Stimulated activated CD8-positive, alpha-beta memory T cell treated with anti-CD3 and anti-CD28 coated beads, Interleukin-4, amount 100 ng/mL, for 1 hour (primary cell): ENCODE measurements at places on chromosomes 5 and 9.

DNA sequence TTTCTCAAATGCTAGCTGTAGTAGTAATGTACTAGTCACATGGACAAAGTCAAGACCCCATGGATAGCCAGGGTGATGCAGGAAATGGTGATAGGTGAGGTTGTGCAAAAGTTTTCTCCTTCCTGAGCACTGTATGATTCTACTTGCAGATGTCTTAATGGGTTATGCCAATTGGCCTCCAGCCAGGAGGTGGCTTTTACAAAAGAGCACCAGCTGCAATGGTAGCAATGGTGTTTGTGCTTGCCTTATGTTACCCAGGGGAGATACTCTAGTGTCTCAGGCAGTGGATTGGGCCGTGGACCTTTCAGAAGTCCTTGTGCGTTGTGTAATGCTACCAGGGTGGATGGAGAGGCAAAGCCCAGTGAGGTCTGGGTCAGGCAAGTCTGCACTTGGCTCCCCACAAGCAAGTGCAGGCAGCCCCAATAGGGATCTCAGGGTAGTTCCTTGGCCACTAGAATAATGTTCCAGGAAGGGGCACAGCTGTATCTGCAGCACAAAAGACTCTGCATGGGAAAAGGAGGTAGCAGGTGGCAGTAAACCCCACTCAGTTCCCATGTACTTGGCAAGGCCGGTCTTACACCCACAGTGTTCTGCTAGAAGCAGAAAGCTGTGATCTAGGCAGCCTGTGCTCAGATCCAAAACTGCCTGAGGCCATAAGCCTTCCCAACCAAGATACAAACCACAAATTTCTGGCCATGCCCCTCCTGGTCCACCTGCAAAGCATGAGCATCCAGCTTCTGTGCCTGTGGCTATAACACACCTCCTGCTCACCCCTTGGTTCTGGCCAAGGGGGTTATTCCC lies 46.4 kb upstream of the EDIL3 start:
- DNase-seq = no peak

DNA sequence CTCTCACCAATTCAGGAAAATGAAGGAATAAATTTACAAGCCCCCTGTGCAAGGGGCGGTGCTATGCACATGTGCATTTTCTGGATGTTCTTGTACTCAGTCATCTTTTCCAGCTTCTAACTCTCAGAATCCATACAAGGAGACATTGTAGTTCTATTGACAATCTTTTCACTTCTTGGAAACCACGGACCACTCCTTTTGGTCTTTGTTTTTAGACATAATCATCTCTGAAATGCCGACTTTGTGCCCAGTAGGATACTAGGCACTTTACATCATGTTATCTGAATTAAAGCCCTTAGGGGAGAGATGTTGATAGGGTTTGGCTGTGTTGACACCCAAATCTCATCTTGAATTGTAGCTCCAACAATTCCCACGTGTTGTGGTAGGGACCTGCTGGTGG lies 322.6 kb upstream of the WWC1 start:
- no peak for DNase-seq

GRCh38 chr5:54275361-54275760 lies 35.0 kb downstream of the ARL15 start:
- no peak for DNase-seq

DNA sequence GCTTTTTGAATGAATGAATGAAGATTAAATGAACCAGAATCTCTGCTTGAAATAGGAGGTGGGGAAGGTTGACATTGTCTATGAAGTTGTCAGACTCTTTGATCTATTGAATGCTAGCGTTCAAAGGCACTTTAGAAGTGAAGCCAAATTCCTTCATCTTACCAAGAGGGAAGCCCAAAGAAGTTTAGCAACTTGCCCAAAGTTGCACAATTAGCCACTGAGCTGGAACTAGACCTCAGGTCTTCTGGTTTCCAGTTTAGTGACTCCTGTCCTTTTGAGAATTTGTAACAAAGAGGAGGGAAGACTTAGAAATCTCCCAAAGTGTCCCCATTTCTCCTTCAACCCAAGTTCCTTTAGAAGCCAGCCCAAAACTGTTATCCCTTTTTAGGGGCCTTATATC lies 20.7 kb upstream of the SLC1A3 start:
- DNase-seq = no peak

GRCh38 chr5:675111-675870 lies 17.9 kb downstream of the TPPP start:
- DNase-seq = no peak

DNA sequence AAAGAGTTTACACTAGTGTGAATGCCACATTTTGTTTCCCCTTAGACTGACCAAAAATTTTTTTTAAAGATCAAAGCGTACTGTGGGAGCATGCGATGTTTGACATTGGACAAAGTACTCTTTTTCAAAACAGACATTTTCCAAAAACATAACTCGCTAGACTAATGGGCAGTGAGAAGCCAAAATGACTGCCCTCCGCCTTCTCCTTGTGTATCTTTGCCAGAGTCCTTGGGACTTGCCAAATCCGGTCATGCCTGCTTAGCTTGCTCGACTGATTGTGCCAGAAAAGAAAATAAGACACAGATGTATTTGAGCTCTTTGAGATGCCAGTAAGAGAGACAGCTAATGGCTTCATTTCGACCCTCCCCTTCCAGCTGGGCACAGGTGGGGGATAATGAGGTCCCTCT lies 157.5 kb downstream of the MAPKAP1 start:
- DNase-seq = no peak

DNA sequence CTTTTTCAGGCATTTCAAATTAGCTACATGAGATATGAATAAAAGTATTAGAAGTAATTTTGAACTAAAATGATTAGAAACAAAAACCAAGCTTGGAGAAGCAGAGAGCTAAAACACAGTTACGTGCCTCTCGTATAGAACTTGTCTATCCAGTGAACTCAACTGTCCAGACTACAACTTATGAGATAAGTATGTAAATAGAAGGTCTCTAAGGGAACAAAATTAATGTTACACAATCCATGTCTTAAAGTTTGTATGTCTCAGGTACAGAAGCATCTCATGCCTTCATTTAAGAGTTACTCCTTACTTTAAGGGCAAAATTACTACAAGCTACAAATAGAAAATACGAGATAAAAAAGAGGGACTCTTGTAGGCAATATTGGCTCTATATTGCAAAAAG lies 316.8 kb downstream of the CETN3 start:
- DNase-seq = no peak

DNA sequence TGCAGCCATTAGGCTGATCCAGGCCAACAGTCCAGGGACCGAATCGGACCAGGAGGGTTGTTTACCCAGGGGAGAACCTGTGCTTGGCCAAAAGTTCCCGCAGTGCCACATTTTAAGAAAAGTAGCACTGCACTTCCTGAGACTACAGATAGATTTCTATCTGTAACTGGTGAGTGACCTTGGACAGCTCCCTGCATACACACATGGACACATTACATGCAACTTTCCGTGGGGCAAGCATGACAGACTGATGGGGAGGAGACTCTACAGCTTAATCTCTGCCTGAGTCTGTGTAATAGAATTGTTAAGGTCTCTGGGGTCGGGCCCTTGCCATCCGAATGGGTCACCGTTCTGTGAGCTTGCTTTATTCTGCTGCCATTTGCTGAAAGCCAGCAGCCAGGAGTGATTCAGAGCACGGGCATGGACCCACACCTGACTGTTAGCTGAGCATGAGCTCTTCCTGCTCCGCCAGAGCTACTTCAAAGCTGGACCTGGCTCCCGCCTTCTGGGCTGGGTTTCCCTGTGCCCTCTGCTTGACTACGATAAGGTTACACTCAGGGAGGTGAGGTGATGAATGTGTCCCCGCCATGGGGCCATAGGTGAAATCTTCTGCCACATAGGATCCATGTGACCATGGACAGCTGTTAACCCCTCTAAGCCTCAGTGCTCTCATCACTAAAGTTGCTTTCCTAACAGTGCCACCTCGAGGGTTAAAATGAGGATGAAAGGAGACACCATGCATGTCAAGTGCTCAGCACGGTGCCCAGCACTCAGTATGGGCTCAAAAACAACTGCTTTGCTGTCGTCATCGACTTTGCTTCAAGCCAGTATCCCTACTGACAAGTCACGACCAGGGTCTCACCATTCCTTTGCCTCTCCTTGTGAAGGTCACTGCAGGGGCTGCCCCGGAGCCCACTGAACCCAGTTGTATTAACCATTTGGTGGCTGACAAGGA lies 200.0 kb downstream of the MELK start:
- DNase-seq = no peak

- no peak for DNase-seq
These were observed 307.6 kb downstream of the ARL15 start for GRCh38 chr5:54002779-54003178.

GRCh38 chr9:123691765-123692303 lies 238.1 kb downstream of the DENND1A start:
- DNase-seq = no peak

DNA sequence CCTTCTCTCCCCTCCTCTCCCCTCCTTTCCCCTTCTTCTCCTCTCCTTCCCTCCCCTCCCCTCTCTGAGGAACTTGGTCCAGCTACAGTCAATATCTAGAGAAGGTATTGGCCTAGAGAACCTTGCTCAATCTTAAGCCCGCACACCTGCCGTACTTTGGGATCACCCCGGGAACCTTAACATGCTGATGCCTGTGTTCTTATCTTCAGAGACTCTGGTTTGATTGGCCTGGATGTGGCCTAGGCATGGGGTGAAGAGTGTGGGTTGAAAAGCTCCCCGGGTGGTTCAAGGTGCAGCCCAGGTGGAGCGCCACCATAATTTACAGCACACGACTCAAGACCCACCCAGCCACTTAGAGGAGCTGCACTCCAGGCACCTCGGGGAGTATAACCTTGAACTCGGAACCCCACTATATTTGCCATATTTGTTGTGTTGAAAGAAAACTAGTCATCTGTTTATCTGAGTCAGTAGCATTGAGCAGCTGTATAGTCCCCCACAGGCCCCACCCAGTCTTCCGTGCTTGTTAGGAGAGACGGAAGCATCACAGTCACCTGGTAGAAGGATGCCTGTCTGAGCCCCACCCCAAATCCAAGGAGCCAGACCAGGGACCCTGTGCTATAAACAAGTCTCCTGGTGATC lies 14.4 kb upstream of the PHF19 start:
- no peak for DNase-seq

- no peak for DNase-seq
These were observed 480.3 kb upstream of the SEMA6A start for GRCh38 chr5:117054911-117055310.

- no peak for DNase-seq
These were observed 123.5 kb upstream of the TARS1 start for GRCh38 chr5:33317271-33317670.

DNA sequence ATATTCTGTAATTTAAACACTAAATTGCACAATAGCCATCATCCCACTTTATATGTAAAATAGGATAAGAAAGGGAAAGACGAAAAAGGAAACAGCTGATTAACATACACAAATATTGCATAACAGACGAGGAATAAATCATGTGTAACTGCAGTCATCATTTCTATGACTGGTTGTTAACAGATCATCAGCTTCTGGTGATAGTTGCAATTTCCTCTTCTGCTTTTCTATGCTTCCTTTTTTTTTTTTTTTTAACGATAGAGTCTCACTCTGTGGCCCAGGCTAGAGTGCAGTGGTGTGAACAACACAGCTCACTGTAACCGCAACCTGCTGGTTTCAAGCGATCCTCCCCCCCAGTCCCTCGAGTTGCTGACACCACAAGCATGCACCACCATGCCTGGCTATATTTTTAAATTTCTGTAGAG lies 22.5 kb upstream of the JAKMIP2 start:
- DNase-seq = no peak

- no peak for DNase-seq
These were observed 11.1 kb downstream of the CNTFR start for GRCh38 chr9:34578241-34579103.

GRCh38 chr5:94260096-94260495 lies 358.3 kb downstream of the KIAA0825 start:
- DNase-seq = no peak

DNA sequence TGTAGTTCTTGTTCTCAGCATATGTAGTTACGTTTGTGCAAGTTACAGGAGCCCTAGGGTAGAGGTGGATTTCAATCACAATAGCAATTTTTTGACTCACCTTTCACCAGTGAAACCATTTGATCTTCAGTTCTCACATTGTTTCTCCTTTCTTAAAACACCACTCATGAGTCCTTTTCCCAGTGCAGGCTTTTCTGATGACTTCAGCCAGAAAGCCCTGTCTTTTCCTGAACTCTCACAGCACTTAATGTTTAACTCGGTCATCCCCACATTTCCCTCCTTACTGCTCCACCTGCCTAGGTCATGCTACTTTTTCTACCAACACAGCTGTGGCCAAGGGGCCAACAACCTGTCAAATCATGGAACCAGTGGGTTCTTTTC lies 37.9 kb downstream of the ARHGEF28 start:
- DNase-seq = no peak

GRCh38 chr9:94872891-94873511 lies 146.5 kb downstream of the AOPEP start:
- no peak for DNase-seq

GRCh38 chr9:87531370-87532295 lies 34.0 kb downstream of the DAPK1 start:
- DNase-seq = no peak

DNA sequence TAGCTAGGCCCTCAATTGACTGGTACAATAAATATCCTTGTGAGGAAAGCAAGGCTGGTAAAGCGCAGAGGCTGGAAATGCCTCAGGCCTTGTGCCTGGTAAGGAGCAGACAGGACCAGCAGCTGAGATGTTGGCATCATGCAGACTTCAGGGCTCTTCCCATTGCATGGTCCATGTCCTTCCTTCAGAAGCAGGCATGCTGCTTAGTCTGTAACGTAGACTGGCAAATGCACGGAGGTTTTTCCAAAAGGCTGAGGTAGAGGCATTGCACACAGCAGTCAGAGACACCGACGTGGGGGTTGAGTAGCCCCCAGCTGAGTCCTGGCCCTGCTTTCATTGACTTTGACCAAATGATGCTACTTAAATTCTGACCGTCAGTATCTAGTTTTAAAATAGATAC lies 87.1 kb downstream of the ADRB2 start:
- DNase-seq = no peak

GRCh38 chr9:75139201-75139600 lies 50.9 kb downstream of the OSTF1 start:
- DNase-seq = no peak

DNA sequence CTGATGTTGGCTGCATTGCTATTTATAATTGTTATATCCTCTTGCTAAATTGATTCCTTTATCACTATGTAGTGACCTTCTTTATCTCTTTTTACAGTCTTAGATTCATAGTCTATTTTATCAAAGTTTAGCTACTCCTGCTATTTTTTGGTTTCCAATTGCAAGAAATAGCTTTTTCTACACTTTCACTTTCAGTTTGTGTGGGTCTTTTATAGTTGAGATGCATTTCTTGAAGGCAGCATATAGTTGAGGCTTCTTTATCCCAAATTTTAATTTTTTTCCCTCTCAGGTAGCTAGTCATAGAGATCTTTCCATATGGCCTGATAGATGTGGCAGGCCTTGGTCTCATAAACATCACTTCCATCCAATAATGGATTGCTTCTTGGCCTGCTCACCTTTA lies 228.5 kb downstream of the COMMD10 start:
- DNase-seq = no peak

DNA sequence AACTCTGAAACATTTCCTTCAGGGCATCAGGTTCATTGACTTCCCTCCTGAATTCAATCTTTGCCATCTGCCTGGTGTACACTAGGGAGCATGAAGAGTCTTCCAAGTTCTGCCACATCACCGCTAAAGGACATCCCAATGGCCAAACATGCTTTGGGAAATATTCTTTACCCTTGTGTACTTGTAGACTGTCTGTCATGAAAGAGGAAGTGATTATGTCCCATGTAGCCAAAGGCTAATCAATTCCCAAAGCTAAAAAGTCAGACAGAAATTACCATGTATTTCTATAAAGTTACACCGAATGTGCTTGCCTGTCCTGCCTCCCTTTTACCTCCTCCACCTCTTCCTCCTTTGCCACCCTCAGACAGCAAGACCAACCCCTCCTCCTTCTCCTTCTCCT lies 28.9 kb upstream of the RECK start:
- DNase-seq = no peak

GRCh38 chr5:119338326-119338946 lies 17.4 kb upstream of the TNFAIP8 start:
- DNase-seq = no peak
